ENCODE measurements at places on chromosomes 5 and 9.

GRCh38 chr9:25117791-25118190, 560.5 kb downstream of the TUSC1 start:
- no peak for DNase-seq
- no peak overlapping the region for H3K27ac ChIP-seq
- H3K27me3 ChIP-seq, result no peaks in the 10 kb centered on the region

DNA sequence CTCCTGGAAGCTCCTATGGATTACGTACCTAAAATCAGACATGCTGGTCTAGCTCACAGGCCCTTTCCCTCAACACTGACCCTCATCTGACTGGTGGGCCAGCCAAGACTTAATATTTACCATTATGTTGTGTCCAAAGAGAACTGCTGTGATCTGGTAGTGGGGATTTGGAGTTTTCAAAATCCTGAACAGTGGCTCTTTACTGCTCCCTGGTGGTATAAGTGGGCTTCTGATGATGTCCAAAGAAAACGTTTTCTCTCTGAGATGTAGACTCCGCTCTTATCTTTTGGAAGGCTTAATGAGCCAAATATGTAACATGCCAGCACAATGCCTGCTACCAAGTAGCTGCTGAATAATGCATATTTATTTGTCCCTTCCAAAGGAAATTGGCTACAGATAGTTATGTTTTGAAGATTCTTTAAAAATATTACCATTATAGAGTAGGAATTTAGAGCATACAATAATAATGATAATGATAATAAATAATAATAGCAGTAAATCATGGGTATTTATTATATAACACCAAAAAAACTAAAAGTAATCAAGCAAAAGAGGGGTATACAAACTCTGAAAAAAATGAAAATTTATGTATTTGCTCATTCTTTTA, 406.6 kb upstream of the TNC start:
- H3K27me3 ChIP-seq, result no peaks in the 10 kb centered on the region
- peaks cover 32% of the 10 kb centered on the region for H3K4me1 ChIP-seq
- peak; percentile 81 for DNase-seq
- peak overlapping the region; percentile 74 for H3K27ac ChIP-seq

GRCh38 chr5:81639556-81639955, 111.3 kb downstream of the SSBP2 start:
- no peak for DNase-seq
- no peaks in the 10 kb centered on the region for H3K27me3 ChIP-seq
- H3K27ac ChIP-seq, result peak overlapping the region; percentile 59
- H3K4me1 ChIP-seq, result peaks cover 15% of the 10 kb centered on the region

DNA sequence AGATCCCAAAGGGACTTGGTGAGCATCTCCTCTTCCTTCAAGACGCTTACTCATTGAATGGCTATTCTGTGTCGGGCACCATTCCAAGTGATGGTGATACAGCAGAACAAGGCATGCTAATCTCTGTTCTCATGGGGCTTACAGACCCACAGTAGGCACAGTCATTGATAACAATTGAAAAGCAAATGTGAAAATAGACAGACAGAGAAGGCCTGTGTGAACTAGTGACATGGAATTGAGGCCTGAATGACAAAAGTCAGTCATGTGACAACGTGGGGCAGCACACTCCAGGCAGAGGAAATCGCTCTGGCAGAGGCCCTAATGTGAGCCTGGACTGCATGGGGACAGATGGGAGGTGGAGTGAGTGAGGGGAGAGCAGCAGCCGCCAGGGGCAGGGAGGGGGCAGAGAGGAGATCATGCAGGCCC, 70.7 kb upstream of the CPLX2 start:
- H3K36me3 ChIP-seq, result no peaks in the 10 kb centered on the region
- no peak for DNase-seq
- no peaks in the 10 kb centered on the region for H3K4me1 ChIP-seq
- no peak overlapping the region for H3K27ac ChIP-seq

DNA sequence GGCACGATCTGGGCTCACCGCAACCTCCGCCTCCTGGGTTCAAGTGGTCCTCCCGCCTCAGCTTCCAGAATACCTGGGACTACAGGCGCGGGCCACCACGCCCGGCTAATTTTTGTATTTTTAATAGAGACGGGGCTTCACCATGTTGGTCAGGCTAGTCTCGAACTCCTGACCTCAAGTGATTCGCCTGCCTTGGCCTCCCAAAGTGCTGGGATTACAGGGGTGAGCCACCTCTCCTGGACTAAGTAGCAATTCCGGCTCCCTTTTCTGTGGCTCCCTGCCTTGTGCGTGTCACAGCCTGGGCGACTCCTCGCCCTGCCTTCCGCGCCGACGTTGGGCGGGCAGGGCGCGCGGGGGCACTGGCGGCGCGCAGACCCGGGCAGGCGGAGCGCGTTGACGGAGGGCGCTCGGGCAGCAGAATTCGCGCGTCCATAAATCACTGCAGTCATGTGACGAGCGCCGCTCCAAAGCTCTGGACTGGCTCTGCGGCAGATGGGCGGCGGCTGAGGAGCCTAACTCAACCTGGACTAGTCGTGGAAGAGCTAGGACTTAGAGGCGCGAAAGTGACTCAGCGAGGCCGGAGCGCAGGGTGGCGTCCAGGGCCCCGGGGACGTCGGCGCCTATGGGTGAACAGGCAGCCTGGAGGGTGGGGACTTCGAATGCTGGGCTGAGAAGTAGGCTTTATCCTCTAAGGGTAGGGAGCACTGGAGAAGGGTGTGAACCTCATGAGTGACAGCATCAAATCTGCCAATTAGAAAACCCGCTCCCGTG, 1.4 kb upstream of the CIZ1 start:
- H3K4me3 ChIP-seq, result no peak overlapping the region
- DNase-seq, result no peak
- H3K36me3 ChIP-seq, result peaks cover 14% of the 10 kb centered on the region
- no peaks in the 10 kb centered on the region for H3K27me3 ChIP-seq
- H3K4me1 ChIP-seq, result peaks cover 4% of the 10 kb centered on the region
- no peak overlapping the region for H3K27ac ChIP-seq

DNA sequence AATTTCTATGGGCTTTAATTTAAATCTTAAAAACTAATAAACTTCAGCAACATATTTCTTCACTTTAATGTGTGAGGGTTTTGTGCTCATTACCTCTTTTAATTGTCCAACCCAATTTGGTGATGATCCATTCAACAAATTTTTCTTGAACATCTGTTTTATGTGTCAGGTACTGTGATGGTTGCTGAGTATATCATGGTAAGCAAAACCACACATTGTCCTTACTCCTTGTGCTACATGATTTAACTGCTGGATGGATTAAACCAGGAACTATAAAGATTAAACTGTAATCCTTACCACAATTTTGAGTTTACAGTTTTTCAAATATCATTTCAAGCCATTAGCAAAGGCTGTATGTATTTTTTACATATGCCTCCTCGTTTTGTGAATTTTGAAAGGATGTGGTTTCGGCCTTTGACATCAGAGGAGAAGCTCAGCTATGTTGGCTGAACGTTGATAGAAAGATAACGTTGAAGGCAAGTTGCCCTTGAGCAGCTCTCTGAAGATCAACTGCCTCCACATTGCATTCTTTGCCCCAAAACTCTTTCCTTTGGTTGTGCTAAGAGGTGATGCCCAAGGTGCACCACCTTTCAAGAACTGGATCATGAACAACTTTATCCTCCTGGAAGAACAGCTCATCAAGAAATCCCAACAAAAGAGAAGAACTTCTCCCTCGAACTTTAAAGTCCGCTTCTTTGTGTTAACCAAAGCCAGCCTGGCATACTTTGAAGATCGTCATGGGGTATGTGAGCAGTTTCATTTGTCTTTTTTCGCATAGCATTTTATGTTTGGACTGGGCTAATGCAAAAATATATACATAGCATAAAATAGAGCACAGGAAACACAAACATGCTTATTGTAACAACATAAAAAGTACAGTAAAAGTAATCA, at the start of gene ITK:
TSS of gene ITK (plus strand) at position 467 of the 891 bp plus-strand sequence. CDS start at position 605, 138 bp downstream.
- H3K4me1 ChIP-seq, result no peaks in the 10 kb centered on the region
- no peaks in the 10 kb centered on the region for H3K27me3 ChIP-seq
- no peak within 1 kb of the TSS for H3K4me3 ChIP-seq

GRCh38 chr5:149873896-149874295, 70.7 kb downstream of the PDE6A start:
- no peaks in the 10 kb centered on the region for H3K27me3 ChIP-seq
- 0 out of 2 replicates have a peak, but pooled peaks cover under 1% of the 10 kb centered on the region for H3K4me1 ChIP-seq
- no peaks in the 10 kb centered on the region for H3K36me3 ChIP-seq

DNA sequence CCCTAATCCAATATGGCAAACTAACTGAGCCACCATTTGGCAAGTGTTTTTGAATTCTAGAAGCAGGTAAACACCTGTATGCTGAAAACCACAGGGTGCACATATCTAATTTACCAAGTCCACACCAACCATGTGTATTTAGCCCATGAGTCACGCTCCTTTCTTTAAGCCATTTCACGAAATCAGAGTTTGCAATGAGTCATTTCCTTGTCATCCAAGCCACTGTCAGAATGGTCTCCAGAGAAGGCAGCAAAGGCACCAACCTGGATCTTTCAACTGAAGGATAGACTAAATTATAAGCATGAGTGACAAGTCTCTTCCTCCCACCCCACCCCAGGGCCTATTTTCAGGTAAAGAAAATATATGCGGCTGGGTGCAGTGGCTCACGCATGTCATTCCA, 110.0 kb downstream of the PAX5 start:
- no peaks in the 10 kb centered on the region for H3K36me3 ChIP-seq
- H3K27ac ChIP-seq, result no peak overlapping the region
- no peak overlapping the region for H3K4me3 ChIP-seq

DNA sequence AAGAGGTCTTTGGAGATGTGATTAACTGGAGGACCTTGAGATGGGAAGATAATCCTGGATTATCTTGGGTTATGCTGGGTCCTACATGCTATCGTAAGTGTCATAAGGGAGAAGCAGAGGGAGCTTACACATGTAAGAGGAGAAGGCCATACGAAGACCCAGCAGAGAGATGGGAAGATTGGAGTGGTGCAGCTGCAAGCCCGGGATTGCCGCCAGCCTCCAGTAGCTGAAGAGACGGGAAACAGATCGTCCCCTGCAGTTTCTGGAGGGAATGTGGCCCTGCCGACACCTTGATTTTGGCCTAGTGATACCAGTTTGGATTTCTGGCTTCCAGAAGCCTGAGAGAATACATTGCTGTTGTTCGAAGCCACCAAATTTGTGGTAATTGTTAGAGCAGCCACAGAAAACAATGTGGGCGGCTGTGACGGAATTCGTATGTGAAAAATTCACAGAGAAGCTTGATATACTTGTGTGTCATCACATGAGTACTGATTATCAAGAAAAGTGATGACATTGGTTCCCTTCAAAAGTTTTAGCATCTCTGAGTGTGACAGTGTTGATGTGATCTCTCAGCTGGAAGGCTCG, 86.9 kb downstream of the CYFIP2 start:
- H3K36me3 ChIP-seq, result no peaks in the 10 kb centered on the region
- no peaks in the 10 kb centered on the region for H3K4me1 ChIP-seq
- no peaks in the 10 kb centered on the region for H3K27me3 ChIP-seq
- no peak for DNase-seq
- H3K4me3 ChIP-seq, result no peak overlapping the region

DNA sequence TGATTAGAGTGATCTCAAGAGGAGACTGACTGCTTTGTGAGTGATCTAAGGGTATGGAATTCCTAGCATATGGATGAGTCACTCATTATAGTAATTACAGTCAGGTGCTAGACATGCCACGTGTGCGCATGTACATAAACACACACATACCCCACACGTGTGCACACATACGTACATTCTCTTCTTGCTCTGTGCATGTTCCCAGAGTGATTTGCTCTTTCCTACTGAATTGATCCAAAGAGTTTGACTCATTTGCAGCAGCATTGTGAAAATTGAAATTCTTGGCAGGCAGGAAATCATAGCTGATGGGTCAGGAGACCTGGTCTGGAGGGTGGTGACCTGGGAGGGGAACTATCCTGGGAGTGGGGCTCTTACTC, 63.8 kb downstream of the ANGPTL2 start:
- DNase-seq, result no peak
- no peak overlapping the region for H3K4me3 ChIP-seq
- no peak overlapping the region for H3K27ac ChIP-seq
- H3K27me3 ChIP-seq, result no peaks in the 10 kb centered on the region
- no peaks in the 10 kb centered on the region for H3K4me1 ChIP-seq

GRCh38 chr5:131867524-131867923, 70.7 kb upstream of the FNIP1 start:
- no peaks in the 10 kb centered on the region for H3K36me3 ChIP-seq
- no peaks in the 10 kb centered on the region for H3K4me1 ChIP-seq
- H3K27me3 ChIP-seq, result no peaks in the 10 kb centered on the region
- H3K27ac ChIP-seq, result no peak overlapping the region
- H3K4me3 ChIP-seq, result no peak overlapping the region

DNA sequence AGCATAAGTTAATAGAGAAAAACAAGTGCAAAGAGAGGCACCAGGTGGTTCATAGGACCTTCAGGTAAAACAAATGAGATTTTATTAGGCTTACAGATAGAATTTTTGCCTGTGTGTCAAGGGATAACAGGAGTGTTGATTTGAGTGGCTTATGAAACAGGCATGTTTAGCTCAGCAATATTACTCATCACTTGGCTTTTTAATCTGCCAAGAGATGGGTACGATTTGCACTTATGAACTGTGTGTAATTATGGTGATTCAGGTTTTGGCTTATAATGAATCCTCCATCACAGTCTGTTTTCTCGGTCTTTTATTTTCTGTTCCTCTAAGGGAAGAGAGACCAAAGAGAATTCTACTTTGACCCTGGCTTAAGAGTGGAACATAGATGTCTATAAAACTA, 199.3 kb downstream of the DMRTA1 start:
- H3K36me3 ChIP-seq, result no peaks in the 10 kb centered on the region
- no peak overlapping the region for H3K4me3 ChIP-seq
- H3K27me3 ChIP-seq, result no peaks in the 10 kb centered on the region
- no peaks in the 10 kb centered on the region for H3K4me1 ChIP-seq

GRCh38 chr5:143154510-143155370, 248.7 kb downstream of the NR3C1 start:
- H3K27me3 ChIP-seq, result no peaks in the 10 kb centered on the region
- no peaks in the 10 kb centered on the region for H3K36me3 ChIP-seq
- DNase-seq, result no peak
- peaks cover 8% of the 10 kb centered on the region for H3K4me1 ChIP-seq
- H3K4me3 ChIP-seq, result no peak overlapping the region

DNA sequence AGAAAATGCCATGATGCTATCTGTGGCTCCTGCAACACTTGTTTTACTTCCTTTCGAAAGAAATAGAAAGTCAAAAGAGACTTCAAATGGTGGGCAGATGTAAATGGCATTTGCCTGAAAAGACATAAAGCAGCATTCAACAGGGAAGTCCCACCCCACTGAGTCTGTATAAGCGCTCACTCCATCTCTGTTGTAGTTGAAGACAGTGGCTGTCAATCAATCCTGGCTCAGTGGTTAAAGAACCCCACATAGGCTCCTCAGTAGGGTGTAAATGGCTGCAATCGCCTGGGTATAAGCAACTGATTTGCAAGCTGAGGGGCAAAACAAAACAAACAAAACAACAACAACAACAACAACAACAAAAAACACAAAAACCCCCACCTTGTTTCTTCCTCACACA, 158.7 kb downstream of the EFNA5 start:
- H3K4me3 ChIP-seq, result no peak overlapping the region
- H3K4me1 ChIP-seq, result peaks cover 19% of the 10 kb centered on the region
- no peak overlapping the region for H3K27ac ChIP-seq
- H3K36me3 ChIP-seq, result no peaks in the 10 kb centered on the region

- no peak overlapping the region for H3K27ac ChIP-seq
- H3K4me1 ChIP-seq, result peaks cover 12% of the 10 kb centered on the region
- no peaks in the 10 kb centered on the region for H3K27me3 ChIP-seq
- no peak for DNase-seq
- H3K36me3 ChIP-seq, result no peaks in the 10 kb centered on the region
Measured at GRCh38 chr9:123741214-123741613, 188.7 kb downstream of the DENND1A start.

Data from SJCRH30 (cell line).